ENCODE measurements at places on chromosomes 12 and 14.

DNA sequence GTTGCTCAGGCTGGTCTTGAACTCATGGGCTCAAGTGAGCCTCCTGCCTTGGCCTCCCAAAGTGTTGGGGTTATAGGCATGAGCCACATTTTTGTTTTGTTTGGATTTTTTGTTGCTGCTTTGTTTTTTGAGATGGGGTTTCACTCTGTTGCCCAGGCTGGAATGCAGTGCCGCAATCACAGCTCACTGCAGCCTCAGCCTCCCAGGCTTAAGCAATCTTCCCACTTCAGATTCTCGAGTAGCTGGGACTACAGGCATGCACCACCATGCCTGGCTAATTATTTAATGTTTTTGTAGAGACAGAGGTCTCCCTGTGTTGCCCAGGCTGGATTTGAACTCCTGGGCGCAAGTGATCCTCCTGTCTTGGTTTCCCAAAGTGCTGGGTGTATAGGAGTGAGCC, 5.7 kb upstream of the PLEK2 start:
- DNase-seq = no peak

- no peak for DNase-seq
These were observed 8.5 kb downstream of the ACSS3 start for GRCh38 chr12:81086342-81086741.

- DNase-seq = no peak
These were observed 68.8 kb upstream of the RTL1 start for GRCh38 chr14:100972118-100972897.

GRCh38 chr12:1769809-1770494, 50.4 kb upstream of the LRTM2 start:
- DNase-seq = no peak

DNA sequence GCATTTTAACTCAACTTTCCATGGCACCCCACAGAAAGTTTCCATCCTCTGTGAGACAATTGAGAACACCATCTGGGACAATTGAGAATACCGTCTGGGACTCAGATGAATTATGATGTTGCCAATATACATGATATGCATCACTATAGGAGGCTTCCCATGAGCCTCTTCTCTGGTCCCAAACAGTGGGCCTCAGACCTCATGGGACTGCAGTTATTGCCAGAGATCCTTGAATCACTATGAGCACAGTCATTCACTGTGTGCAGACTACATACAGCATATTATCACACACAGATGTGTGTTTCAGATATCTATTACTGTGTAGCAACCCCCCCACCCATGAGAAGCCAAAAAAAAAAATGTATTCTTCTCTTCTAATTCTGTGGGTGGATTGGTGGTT, 134.4 kb downstream of the GXYLT1 start:
- DNase-seq = no peak

DNA sequence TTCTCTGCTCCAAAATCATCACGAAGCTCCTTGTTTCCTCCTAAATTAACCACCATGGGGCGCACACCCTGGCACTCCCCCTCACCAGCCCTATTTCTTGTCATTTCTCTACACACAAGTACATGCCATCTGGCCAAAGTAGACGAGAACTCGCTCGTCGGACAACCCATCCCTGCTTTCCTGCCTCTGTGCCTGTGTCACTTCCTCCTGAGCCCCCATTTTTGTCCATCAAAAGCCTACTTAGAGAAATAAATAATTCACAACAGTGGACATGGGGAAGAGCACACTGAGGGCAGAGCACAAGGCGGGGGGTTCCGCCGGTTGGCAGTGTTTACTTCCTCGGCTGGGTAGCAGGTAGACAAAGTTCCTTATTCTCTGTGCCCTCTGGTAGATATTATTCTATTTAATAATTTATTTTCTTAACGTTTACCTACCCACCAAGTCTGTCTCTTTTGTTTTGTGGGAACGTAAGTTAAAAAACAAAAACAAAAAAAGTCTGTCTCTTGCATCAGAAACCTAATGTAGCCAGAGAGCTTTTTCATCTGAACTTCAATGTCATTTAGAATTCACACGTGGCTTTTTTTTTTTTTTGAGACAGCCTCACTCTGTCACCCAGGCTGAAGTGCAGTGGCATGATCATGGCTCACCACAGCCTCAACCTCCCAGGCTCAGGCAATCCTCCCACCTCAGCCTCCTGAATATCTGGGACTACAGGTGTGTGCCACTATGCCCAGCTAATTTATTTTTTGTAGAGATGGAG, 6.0 kb downstream of the VPS37B start:
- no peak for DNase-seq

GRCh38 chr12:125193376-125194152, 128.3 kb downstream of the AACS start:
- no peak for DNase-seq

DNA sequence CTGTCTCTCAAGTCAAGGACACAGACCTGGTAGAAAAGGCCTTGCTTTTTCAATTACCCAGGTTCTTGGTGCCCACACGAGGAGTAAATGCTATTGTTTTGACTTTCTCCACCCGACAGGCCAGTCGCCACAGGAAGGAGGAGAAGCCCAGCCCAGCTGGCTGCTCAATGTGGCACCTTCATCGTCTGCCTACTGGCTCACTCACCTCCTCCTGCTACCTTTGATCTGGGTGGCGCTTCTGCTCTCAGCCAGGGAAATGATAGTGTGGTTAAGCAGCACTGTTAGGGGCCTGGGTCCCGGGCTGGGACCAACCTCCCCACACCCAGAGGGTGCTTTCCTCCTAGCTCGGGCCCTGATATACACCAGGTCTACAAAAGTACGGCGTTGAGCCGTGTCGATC, 75.0 kb upstream of the FZD10 start:
- no peak for DNase-seq

DNA sequence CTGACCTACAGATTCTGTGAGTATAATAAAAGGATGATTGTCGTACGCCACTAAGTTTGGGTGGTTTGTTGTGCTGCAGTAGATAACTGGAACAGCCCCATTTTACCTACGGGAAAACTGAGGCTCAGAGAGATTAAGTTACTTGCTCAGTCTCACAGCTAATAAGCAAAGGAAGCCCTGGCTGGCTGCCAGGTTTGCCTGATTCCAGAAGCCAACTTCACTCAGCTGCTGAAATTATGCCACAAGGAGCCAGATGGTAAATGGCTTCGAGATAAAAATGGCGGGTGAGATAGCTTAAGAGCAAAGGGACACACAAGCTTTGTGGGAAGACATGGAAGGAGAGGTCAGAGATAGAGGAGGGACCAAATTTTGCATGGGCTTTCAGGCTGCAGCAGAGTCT, 191.5 kb upstream of the NOS1 start:
- DNase-seq = no peak
